Progenitor cell of endocrine pancreas (in vitro differentiated cells): ENCODE measurements at places on chromosomes 5 and 9.

DNA sequence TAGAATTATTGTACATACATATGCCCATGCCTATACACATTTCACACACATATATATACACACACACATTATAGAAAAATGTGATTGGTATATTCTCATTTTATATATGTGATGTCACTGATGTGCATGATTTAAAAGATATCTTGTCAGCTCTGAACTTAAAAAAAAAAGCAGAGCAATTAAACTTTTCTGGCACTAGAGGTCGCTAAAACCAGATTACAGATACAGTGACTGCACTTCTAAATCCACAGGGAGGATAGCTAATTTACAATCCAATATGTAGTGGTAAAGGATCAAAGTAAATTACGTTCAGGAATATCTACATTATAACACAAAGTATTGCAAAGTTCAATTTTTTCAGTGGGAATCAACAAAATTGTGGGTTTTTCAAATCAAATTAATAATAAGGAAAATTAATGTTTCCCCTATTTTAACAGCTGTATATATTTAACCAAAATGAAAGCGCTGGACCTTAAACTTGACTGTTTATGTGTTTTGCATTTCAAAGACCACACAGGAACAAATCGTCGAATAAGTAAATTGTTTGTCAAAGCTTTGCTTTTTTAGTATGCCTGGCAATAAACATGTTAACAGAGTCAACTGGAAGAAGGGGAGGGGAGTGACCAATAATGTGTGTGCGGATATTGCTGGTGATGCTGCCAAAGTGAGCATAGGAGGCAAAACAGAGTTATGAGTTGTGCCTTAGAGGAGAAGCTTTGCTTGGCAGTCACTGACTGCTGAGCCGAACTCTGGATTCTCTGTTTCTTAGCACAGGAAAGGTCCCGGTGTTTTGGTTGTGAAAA lies 1201.4 kb upstream of the C9orf72 start:
- no peak for DNase-seq

GRCh38 chr9:137299938-137300337 lies 2.1 kb downstream of the NRARP start:
- peak; percentile 11 for DNase-seq

DNA sequence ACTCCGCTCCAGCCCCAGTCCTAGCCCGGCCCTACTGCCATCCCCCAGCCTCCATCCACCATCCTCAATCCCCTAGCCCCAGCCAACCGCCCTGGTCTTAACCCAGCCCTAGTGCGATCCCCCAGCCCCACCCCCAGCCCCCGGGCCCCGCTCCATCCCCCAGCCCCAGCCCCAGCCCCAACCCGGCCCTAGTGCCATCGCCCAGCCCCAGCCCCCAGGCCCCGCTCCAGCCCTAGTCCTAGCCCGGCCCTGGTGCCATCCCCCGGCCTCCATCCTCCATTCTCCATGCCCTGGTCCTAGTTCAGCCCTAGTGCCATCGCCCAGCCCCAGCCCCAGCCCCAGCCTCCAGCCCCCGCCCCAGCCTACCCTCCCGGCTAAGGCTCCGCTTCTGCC lies 398 bp downstream of the TOR1A start:
- no peak for DNase-seq

DNA sequence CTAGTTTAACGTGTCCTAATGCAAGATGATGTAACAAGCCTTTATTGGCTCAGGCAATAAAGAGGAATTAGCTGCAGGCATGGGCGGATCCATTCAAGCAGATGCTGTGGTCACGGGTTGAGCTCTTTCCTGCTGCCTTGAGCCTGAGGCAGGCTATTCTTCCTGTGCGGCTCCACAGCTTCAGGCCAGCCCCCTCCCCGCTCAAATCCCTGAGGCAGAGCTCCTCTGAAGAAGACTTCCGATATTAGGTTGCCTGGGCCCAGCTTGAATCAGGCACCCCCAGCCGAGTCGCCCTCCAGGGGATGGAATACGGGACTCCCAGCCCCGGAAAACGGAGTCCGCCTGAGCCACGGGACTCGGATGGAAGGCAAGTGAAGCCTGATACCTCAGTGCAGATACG lies 95.0 kb upstream of the RUFY1 start:
- no peak for DNase-seq

DNA sequence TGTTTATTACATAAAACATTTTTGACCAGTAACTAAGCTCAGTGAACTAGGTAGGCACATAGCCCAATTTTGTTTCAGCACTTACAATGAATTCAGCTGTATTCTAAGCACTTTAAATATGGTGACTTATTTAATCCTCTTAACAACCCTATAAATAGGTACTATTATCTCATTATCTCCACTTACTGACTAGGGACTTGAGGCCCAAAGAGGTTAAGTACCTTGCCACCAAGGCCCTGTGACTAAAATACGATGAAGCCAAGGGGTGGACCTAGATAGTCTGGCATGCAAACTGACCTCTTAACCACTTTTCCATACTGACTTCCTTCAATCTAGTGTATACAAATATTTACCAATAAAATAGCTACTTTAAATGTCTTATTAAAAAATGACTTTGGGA lies 266.4 kb downstream of the ZNF608 start:
- no peak for DNase-seq

- no peak for DNase-seq
Measured at GRCh38 chr9:131270171-131271015, 5.9 kb downstream of the FAM78A start.

GRCh38 chr5:36619012-36619635 lies 12.7 kb downstream of the SLC1A3 start:
- DNase-seq: no peak

DNA sequence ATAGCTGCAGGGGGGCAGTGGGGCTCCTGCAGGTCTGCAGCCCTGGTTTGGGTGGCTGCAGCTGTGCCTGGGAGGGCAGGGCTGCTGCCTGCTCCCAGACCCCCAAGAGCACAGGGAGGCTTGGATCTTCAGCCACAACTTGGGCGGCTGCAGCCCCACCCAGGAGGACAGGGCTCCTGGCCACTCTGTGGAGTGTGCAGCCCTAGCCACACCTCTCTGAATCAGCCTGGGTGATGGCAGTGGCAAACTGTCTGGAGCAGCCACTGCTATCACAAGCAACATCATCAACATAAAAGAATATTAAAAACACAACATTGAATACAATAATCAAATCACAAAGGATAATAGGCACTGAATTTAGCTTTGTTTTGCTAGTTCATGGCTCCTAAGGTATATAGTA lies 164.9 kb upstream of the SLC27A6 start:
- DNase-seq: no peak

GRCh38 chr9:79208791-79209396 lies 362.9 kb upstream of the TLE4 start:
- DNase-seq: no peak

DNA sequence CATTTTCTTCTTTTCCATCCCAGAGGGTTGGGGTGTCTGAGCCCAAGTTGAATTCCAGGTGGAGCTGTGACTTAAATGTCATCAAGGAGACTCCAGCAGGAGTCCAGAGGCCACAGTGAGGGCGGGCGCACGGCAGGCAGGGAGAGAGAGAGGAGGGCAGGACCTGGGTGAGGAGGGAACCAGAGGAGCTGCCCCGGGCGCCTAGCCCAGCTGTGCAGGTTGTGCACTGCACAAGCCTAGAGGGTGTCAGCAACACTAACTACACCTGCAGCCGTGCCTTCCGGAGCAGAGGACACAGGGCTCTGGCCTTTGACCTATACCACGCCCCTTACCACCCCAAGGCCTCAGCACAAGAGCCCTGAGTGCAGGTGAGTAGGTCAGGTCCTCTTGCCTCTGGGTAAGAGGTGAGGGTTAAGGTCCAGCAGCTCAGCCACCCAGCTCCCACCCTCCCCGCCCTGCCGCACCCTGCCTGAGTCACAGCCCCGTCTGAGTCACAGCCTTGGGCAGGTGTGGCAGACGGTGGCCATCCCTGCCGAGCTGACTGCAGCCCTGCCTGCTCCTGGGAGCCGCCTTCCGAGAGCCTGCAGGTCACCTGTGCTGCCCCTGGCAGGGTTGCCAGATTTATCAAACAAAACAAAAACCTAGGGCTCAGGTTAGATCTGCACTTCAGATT lies 6.4 kb upstream of the AGPAT2 start:
- DNase-seq: no peak

- DNase-seq: no peak
Measured at GRCh38 chr5:118593003-118593328, 395.4 kb downstream of the DTWD2 start.

DNA sequence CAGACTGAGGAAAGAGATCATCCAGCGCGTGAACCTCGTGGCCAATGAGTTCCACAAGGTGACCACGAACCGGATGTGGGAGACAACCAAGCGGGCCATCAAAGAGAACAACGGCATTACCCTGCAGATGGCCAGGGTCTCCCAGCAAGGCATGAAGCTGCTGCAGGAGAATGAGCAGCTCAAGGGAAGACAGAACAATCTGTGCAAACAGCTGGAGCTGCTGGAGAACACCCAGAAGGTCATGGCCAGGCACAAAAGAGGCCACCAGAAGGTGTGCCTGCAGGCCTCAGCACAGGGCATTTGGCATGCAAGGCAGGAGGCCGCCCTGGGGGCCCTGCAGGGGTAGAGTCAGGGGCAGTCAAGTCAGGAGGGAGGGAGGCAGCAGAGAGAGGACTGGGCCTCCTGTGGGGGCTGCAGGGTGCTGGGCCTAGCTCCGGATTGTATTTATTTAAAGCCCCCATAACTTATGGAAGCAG lies 4.2 kb downstream of the PTRH1 start:
- DNase-seq: no peak

DNA sequence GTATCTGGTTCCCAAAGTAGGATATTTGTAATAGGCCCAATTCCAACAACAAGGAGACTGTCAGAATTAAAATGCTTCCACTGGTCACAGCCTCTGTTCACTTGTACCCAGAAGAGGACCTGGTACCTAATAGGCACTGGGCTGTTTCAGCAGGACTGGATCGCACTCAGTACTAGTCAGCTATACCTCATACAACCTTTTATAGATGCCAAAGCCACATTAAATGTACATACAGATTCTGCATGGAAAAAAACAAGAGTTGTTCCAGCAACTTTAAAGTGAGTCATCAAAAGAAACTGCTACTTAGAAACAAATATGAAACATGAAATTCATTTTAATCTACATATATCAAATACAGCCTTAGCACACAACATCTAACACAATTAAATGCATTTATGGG lies 87.5 kb downstream of the GPR21 start:
- no peak for DNase-seq

DNA sequence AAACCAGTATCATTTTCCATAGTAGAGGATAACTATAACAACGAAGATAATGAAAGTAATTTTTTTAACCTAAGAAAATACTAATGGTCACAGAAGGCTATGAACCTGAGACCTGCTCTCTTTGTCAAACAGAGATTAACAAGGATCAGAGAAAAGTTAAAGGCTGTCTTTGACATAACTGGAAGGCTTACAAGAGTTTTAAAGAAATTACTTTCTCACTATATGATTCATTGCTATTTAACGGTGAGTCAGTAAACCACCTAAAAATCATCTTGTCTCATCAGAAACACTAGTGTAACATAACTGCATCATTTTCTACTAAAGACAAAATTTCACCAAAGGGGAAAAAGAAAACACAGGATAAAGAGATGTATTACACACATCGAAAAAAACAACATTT lies 19.3 kb downstream of the MLANA start:
- no peak for DNase-seq

GRCh38 chr5:150765011-150765798 lies 6.4 kb upstream of the DCTN4 start:
- no peak for DNase-seq

GRCh38 chr5:139162448-139162847 lies 35.7 kb downstream of the SIL1 start:
- DNase-seq: no peak

- DNase-seq: peak; percentile 51
Measured at GRCh38 chr9:32783168-32783891, at the start of gene TMEM215. Gene TMEM215 (plus strand): TSS chr9:32783540. CDS start chr9:32784184, 644 bp downstream.
